Muscle of arm (tissue), 14 donors: ENCODE measurements at places on chromosomes 4 and X.

DNA sequence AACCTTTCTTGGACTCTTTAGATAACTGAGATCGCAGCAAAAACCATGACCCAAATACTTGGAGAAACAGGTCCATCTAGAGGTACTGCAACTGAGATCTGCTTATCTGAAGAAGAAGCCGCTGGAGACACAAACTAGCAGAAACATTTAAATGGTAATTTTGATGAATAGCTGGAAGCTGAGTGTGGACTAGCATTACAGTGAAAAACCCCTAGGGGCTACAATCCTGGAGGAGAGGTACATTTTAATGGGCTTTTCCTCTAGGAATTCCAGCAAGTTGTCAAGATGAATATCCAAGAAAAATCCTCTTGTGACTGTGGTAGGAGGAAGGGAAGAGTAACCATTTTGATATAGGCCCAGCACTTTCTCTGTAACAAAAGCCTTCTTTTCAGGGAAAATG, 592.5 kb upstream of the GRIA3 start:
- no peak for DNase-seq

DNA sequence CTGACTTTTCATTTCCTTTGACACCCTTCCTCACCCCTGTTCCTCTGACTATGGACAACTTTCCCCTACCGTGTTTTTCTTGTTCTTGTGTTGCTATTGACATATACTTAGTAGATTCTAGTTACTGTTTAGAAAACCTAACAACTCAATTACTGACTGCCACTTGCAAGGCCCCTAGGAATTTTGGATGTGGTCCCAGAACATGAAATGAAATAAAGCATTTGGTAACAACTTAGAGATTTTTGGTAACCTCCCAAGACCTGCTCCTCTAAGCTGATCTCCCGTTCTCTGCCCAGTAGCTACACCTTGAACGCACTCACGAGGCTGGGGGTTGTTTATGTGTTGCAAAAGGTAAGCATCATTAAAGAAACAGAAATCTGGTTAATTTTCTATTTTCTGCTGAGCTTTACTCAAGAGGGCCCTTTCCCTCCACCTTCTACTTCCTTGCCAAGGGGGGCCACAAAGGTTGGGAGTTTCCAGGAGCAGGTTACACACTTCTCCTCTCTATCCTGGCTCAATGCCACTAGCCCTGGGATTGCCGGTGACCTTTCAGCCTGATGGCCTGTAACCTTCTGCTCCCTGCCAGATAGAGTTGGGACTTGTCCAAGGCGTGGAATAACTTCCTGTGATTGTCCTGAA, 20.5 kb downstream of the GAB3 start:
- no peak for DNase-seq

DNA sequence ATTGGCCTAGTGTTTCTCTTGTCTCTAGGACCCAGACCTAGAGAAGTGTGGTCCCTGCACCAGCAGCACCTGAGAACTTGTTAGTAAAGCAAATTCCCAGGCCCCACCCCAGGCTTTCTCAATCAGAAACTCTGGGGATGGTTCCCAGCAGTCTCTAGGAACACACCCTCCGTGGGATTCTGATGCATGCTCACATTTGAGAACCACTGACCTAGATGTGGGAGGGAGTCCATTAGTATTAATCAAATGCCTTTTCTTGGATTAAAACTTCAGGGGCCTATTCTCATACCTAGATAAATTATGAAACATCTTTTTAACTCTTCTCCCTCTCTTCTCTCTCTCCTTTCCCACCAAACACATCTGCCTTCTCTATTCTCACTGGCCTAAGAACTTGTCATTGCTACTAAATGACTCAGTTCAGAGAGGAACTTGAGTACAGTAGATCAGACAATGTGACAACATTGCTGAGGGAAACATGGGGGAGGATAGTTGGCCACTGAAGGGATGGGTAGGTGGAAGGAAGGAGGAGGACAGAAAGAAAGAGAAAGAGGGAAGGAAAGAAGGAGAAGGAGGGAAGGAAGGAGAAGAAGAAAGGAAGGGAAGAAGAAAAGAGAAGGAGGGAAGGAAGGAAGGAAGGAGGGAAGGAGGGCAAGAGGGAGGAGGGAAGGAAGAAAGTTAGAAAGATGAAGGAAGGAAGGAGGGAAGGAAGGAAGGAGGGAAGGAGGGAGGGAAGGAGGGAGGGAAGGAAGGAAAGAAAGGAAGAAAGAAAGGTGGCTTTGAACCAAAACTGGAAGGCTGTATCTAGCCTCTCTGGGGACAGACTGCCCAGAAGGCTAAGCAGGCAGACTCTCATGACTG, 132.7 kb upstream of the MAP3K15 start:
- no peak for DNase-seq

- DNase-seq, result peak; percentile 10
Measured at GRCh38 chr4:150149381-150149780, 71.1 kb downstream of the DCLK2 start.

DNA sequence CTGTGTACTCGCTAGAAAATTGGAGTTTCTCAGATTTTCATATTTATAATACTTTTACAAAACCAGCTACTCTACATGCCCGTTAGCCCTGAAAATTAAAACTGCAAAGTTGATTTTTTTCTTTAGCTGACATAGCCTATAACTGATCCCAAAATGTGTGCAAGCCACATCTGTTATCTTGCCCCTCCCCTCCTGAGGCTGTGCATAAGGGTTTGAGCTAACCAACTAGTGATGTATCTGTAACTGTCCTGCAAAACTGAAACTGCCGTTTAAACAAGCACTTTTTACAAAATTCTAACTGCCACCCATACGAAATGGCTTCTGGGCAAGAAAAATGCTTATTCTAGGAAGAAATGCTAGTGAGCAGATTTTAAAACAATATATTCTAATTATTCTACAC, 59.1 kb downstream of the EDNRA start:
- no peak for DNase-seq

DNA sequence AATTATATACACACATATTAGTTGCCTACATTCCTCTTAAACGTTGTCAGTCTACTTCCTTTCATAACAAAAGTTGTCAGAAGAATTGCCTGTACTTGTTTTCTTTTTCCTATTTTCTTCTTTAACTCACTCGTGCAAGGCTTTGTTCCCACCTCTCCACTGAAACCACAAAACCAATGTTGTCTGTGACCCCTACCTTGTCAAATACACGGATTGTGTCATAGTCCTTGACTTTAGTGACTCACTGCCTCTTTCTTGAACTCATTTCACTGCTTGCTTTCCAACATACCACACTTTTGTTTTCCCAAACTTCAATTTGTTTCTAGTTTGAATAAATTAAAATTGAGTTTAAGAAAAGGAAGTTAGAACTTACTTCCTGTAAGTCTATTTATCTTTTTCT, 283.9 kb upstream of the AGA start:
- DNase-seq, result no peak

- no peak for DNase-seq
Measured at GRCh38 chr4:84569009-84569408, 13.9 kb upstream of the CDS1 start.

- no peak for DNase-seq
Measured at GRCh38 chrX:21723084-21723483, 34.8 kb downstream of the SMPX start.

GRCh38 chrX:7262551-7262950, 114.6 kb upstream of the PUDP start:
- DNase-seq, result no peak

DNA sequence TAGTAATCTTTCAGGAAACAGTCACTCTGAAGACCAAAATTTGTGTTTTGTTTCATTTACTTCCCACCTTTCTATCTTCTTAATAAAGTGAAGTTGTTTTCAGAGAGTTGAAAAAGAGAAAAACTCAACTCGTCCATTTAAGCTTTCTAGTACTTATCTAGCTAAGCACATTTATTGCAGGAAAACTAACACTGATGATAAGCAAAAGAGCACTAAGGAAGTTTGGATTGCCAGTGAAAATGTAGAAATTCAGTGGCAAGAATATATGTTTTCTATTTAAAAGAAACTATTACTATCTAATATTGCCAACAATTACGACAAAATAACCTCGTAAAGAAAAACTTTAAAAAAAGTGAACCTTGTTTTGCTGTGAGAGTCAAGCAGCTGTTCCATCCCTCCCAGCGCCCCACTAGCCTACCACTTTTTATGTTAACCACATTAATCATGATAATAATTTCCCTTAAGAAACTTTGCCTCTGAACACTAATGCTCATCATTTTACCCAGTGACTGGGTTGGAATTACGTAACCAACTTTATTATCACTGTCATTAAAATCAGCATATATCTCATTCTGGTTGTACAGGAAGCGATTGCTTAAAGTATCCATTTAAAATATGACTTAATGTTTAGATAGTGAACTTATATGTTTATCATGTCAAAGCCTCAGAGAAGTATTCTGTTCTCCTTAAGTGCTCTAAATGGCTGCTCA, 24.8 kb downstream of the SPRY1 start:
- DNase-seq, result no peak

DNA sequence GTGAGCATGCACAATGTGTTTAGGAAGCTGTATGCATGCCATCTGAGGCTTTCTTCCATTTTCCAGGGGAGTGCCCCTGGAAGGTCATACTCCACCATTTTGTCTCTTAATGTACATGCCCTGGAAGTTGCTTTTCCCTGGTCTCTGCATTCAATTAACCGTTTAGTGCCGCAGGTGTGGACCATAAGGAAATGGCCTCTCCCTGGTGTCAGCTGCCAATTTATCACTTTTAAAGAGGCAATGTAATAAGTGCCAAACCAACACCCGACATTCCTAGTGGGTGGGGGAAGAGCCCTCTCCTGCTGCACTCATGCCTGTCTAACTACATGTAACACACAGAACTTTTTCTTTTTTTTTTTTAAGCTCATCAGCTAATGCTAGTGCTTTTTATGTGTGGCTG, 7.1 kb upstream of the BST1 start:
- no peak for DNase-seq

GRCh38 chr4:100581337-100581736, 63.5 kb upstream of the EMCN start:
- no peak for DNase-seq
